B cell (primary cell): ENCODE measurements at places on chromosomes 13 and 19. TPM values are rescaled to one million over a fixed set of nuclear protein-coding genes. Genes with fewer than 3 reads are reported as not detected.

Gene KIR2DL1
- not detected in 2 replicates for total RNA-seq

Gene ELSPBP1
- total RNA-seq: not detected in 2 replicates

Gene CLEC17A
- 121 and 127 TPM in 2 replicates for total RNA-seq

Gene HIF3A
- not detected in 2 replicates for total RNA-seq

Gene PRODH2
- total RNA-seq: not detected in 2 replicates

Gene FGF21
- total RNA-seq: not detected in 2 replicates

Gene FFAR1
- total RNA-seq: 3.0 and 3.3 TPM in 2 replicates

Gene BRCA2
- 6.0 and 7.5 TPM in 2 replicates for total RNA-seq
